ENCODE measurements at places on chromosomes 3 and 15. TPM values are rescaled to one million over a fixed set of nuclear protein-coding genes. Genes with fewer than 3 reads are reported as not detected.

Gene IQCF5
- polyA plus RNA-seq: not detected

Gene ST8SIA2
- 0.05 TPM for polyA plus RNA-seq

Gene RARRES1
- polyA plus RNA-seq: 0.11 TPM

Gene KPNA1
- polyA plus RNA-seq: 21.6 TPM

Gene LRRK1
- polyA plus RNA-seq: 6.5 TPM

Gene EIF4E3
- 0.47 TPM for polyA plus RNA-seq

Gene TAGLN3
- polyA plus RNA-seq: 24.2 TPM

Gene GPR62
- 0.10 TPM for polyA plus RNA-seq

Gene DCLK3
- polyA plus RNA-seq: not detected

Gene RHCG
- not detected for polyA plus RNA-seq

Gene CD86
- not detected for polyA plus RNA-seq

Gene MESP1
- polyA plus RNA-seq: 0.74 TPM

Gene CFAP161
- 0.03 TPM for polyA plus RNA-seq

Gene POC1A
- polyA plus RNA-seq: 9.6 TPM

Gene STRA6
- 27.9 TPM for polyA plus RNA-seq

Gene TEX9
- polyA plus RNA-seq: 1.9 TPM

Gene CORO2B
- 2.3 TPM for polyA plus RNA-seq

Gene FAM107A
- 0.02 TPM for polyA plus RNA-seq

Gene CYP1A1
- 0.07 TPM for polyA plus RNA-seq

Gene SEMA6D
- 0.30 TPM for polyA plus RNA-seq

Gene TXNRD3
- 5.2 TPM for polyA plus RNA-seq

Gene GP9
- not detected for polyA plus RNA-seq

Gene INTS14
- 44.9 TPM for polyA plus RNA-seq

Gene NTRK3
- 3.1 TPM for polyA plus RNA-seq

Gene GPR149
- polyA plus RNA-seq: not detected

Gene ITIH4
- 2.0 TPM for polyA plus RNA-seq

Gene SLC24A5
- not detected for polyA plus RNA-seq

Gene CBLB
- polyA plus RNA-seq: 4.4 TPM

Gene HTR3E
- polyA plus RNA-seq: not detected

Gene SLC22A14
- polyA plus RNA-seq: 0.16 TPM

Gene LRRC2
- 0.23 TPM for polyA plus RNA-seq

Gene MIX23
- polyA plus RNA-seq: 11.0 TPM

Gene SIDT1
- 0.02 TPM for polyA plus RNA-seq

Gene MKRN3
- polyA plus RNA-seq: 4.7 TPM

Gene CEP19
- polyA plus RNA-seq: 3.0 TPM

Gene MBNL1
- 65.1 TPM for polyA plus RNA-seq

Gene XYLB
- polyA plus RNA-seq: 3.6 TPM

Gene GNAT1
- polyA plus RNA-seq: not detected

Gene ULK4
- 7.8 TPM for polyA plus RNA-seq

Gene GOLGA6D
- 0.02 TPM for polyA plus RNA-seq

Gene CASR
- not detected for polyA plus RNA-seq

Gene KBTBD12
- not detected for polyA plus RNA-seq

Gene TRAIP
- 8.1 TPM for polyA plus RNA-seq

Gene TEX264
- 82.1 TPM for polyA plus RNA-seq

Gene ZNF502
- polyA plus RNA-seq: 3.2 TPM

Gene KLHL40
- not detected for polyA plus RNA-seq

Gene IMPG2
- polyA plus RNA-seq: 0.10 TPM

Gene CYP19A1
- polyA plus RNA-seq: 0.03 TPM

Gene ZDHHC23
- polyA plus RNA-seq: 3.7 TPM

Gene TP63
- not detected for polyA plus RNA-seq

Gene GP5
- 0.23 TPM for polyA plus RNA-seq

Gene SLCO3A1
- 19.7 TPM for polyA plus RNA-seq

Gene TSEN2
- 13.0 TPM for polyA plus RNA-seq

Gene SKOR1
- 0.18 TPM for polyA plus RNA-seq

Gene FMN1
- polyA plus RNA-seq: 9.1 TPM

Data from SK-N-SH (cell line).